ENCODE measurements at places on chromosomes 1 and 21. TPM values are rescaled to one million over a fixed set of nuclear protein-coding genes. Genes with fewer than 3 reads are reported as not detected.

- DNase-seq, result no peak
Observed at GRCh38 chr1:41678111-41678878, 193.8 kb upstream of the EDN2 start.

The MAB21L3 gene
- polyA plus RNA-seq, result not detected

The CYP4A11 gene
- not detected for polyA plus RNA-seq

The NLRP3 gene
- polyA plus RNA-seq, result 0.66 TPM

GRCh38 chr1:214718724-214719123 lies 115.7 kb downstream of the CENPF start:
- DNase-seq, result no peak

The SLC1A7 gene
- polyA plus RNA-seq, result 0.24 TPM

The UMODL1 gene
- polyA plus RNA-seq, result not detected

- DNase-seq, result no peak
Observed at GRCh38 chr1:154176337-154176736, 15.6 kb downstream of the TPM3 start.

The TOR1AIP1 gene
- 50.4 TPM for polyA plus RNA-seq

GRCh38 chr1:26005434-26006105 lies 7.7 kb upstream of the PAFAH2 start:
- DNase-seq, result no peak

The MROH9 gene
- not detected for polyA plus RNA-seq

GRCh38 chr1:238485912-238486209 lies 595.1 kb upstream of the ZP4 start:
- DNase-seq, result no peak
